ENCODE measurements at places on chromosomes 4 and X.

- peak; percentile 22 for DNase-seq
These were observed 203.5 kb downstream of the PRDM5 start for GRCh38 chr4:120718979-120719566.

- DNase-seq = no peak
These were observed 6.8 kb downstream of the MAEA start for GRCh38 chr4:1296324-1297022.

- DNase-seq = no peak
These were observed 108.6 kb upstream of the TRIM2 start for GRCh38 chr4:153095448-153096204.

- no peak for DNase-seq
These were observed 473.4 kb downstream of the TRIML1 start for GRCh38 chr4:188612659-188613058.

GRCh38 chr4:5051278-5052203 is at the start of gene STK32B:
Gene STK32B (plus strand): TSS chr4:5051480.
- DNase-seq = no peak

DNA sequence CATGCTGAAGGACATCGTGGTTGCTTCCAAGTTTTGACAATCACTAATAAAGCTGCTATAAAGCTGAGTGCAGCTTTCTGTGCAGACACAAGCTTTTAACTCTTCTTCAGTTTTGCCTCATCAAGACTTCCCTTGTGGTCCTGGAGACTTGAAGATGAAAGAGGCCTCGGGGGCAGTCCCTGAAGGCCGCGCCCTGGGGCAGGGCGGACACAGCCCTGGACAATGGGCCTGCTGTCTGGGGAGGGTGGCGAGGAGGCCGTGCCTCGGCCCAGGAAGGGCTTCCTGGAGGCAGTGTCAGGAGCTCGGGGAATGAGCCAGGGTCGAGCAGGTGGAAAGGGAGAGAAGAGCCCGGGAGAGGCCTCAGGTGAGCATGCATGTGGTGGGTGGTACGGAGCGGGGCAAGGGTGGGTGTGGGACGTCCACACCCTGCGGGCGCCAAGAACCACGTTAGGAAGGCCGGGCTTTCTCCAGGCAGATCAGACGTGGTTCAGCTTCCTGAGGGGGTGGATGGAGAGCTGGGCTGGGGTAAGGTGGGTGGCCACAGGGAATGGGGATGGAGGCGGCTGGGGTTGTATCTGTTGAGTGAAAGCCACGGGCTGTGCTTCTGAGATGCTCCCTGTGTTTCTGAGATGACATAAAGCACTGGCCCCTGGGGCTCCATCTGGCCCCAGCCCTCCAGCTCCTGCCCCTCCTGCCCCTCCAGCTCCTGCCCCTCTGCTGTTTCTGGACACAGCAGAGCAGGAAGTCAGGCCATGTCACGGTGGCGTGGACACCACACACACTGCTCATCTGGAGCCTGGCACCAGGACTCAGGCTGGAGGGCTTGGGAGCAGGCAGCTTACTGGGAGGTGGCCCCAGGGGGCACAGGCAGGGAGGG is 21.5 kb downstream of the ADRA2C start:
- DNase-seq = no peak

DNA sequence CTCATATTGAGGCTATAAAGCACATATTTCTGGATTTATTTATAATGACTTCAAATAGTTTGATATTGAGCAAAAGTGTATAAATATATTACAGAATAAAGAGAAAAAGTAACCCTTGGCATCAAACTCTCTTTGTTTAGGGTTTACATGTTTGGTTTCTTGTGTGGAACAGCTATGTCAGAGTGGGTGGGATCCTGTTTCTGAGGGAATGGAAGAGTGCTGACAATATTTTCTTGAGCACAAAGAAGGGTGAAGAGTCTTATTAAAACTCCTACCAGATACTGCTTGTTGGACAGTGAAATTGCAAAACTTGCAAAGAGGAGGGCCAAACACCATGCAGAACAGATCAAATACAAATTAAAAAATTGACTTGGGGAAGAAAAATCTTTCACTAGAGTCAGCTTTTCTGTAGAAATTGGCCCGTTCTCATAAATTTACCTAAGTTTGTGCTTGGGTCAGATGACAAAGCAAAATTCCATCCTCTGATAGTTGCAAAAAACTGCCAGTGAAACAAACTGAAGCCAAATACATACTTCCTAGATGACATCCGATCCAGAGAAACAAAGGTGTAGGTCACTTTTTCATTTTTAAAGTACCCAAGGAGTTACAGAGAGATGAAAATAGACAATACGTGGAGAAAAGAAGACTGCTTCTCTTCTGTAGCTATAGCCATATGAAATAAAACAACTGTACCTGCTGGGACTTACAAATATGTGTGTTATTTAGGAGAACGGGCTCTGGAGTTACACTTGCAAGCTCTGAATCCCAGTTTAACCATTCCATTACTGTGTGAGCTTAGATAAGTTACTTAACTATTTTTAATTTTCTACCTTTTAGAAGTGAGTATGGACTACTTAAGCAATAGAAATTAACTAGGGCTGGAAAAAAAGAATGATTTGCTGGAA is 133.3 kb downstream of the MAML3 start:
- DNase-seq = no peak

Measured in iPS DF 6.9 (cell line).